SHP77 treated with DMSO at 0.1 percent for 48 hours (cell line): ENCODE measurements at places on chromosomes 5 and 9.

- DNase-seq = no peak
Observed at GRCh38 chr9:83701769-83702168, 6.0 kb downstream of the UBQLN1 start.

DNA sequence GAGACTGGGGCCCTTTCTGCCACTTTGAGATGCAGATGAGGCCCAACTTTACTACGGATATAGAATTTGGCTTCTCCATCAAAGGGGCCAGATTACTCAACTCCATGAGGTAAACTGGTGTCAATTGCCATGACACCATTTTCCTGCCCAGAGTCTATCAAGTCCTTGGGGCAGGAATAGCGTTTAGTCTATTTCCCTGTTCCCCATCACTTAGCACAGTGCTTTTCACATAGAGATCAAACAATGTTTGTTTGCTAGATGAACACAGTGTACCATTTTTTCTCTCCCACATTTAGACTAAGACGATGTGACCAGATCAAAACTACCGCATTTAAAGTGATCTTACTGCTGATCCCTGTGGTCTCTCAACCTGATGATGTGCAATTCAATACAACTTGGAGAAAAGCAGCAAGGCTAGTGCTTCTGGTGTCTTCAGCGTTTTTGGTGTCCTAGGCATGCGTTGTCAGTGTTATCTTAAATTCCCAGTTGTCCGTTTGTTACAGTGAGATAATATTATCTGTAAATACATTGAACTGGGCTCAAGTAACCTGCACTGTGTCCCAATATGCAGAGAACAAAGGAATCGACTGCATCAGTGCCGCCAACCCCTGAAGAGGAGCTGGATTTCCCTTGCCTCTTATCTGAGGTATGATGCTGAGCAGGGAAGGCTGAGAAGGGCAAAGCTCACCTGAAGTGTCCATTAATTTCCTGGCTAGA is 446.2 kb downstream of the PLK2 start:
- no peak for DNase-seq

DNA sequence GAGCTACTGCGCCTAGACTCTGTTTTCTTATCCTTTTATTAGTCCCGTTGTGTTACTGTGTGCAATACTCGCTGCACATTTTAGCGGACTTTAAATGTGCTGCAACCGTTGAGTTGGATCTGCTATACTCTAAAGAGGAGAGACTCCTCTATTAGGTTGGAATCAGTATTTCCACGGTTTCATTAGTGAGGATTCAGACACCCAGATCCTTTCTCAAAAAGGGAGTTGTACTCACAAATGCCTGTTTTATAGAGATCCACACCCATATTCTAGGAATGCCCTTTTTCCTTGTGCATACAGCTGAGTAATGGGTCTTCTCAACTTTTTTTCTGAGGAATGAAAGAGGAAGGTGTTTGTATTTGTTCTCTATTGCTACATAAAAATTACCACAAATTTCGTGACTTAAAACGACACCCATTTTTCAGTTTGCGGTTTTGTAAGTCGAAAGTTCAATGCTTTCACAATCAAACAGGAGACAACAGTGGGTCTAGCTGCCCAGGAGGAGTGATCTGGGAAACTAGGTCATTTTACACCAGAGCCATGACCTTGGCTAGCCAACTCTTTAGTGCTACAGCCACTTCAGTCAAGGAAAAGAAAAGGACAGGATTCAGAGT is 52.8 kb upstream of the SLC44A1 start:
- DNase-seq = no peak

- no peak for DNase-seq
Observed at GRCh38 chr5:10981932-10982331, 220.9 kb upstream of the DAP start.

DNA sequence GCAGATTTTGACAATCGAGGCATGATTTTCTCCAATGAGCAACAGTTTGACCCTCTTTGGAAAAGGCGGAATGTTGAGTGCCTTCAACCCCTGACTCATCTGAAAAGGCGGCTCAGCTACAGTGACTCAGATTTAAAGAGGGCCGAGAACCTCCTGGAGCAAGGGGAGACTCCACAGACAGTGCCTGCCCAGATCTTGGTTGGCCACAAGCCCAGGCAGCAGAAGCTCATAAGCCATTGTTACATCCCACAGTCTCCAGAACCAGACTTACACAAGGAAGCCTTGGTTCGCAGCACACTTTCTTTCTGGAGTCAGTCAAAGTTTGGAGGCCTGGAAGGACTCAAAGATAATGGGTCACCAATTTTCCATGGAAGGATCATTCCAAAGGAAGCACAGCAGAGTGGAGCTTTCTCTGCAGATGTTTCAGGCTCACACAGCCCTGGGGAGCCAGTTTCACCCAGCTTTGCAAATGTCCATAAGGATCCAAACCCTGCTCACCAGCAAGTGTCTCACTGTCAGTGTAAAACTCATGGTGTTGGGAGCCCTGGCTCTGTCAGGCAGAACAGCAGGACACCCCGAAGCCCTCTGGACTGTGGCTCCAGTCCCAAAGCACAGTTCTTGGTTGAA is 13.6 kb downstream of the PTPDC1 start:
- DNase-seq = no peak

- no peak for DNase-seq
Observed at GRCh38 chr5:149962601-149963300, 2.2 kb downstream of the SLC26A2 start.

DNA sequence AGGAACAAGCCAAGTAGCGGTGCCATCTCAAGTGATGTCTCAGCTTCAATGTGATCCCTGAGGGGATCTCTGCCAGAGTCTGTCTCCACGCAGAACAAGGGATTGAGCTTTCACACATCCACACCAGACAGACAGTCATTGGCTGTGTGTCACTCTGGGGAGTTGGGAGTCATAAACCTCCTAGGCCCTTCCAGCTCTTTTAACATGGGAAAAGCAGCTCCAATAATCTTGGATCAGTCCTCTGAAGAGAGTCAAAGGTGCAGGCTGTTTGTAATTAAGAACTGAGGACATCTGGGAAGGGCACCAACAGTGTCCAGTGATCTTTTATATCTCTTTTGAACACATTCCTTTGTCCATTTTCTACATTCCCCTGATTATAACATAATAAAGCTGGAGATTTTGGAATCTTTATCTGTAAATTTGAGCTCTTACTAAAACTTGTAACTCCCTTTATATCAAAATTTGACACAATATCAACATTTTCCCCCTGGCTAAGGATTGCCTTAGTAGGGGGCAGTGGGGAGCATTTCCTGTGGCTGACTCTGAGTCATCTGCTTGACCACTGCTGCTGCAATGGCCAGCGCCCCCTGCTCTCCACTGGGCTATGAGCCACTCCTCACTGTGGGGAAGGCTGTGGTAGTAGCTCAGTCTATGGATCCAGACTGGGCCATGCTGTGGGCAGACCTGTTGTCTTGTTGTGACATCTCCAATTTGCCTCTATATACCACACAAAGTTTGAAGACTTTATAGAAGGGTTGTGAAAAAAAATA is 284.4 kb downstream of the OSTF1 start:
- DNase-seq = no peak

DNA sequence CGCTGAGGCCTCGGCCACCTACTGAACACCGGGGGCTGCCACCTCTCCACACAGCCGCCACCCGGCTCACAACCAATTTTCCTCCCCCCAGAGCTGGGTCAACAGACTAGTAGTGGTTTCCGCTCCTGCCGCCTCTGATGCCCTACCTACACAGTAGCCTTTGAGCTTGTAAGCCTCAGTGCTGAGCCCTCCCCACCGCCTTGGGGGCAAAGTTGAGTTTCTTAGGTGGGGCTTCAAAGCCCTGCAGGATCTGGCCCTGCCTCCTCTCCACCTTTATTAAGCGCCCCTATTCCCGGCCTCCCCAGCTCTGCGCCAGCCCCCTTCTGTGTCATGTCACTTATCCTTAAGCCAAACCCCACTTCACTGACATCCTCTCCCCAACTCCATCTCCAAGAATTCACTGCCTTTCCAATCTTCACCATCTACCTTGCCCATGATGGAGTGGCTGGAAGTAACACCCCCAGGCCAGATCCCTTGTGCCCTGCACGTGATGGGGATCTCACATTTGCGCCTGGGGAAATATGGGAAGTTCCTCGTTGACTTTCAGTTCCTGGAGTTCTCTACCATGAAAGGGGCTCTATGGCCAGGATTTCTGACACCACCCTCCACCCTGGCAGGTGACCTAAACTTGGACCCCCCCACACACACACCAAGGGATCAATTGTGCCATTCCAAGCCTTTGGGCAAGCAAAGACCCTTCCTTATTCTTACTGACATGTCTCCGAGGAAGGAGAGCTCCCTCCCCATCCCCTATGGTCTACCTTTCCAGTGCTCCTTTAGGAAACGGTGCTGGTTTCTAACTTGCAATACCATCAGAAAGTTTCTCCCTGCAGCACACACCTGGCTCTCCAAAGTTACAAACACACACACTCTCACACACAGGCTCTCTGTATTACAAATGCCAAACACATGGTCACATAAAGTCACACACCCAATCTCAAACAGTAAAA is 2.7 kb upstream of the CNTFR start:
- DNase-seq = no peak

- DNase-seq = no peak
Observed at GRCh38 chr9:92424340-92424739, at the start of gene OMD. OMD (minus strand) TSS chr9:92424471; CDS start chr9:92417558, 6,913 bp downstream.

DNA sequence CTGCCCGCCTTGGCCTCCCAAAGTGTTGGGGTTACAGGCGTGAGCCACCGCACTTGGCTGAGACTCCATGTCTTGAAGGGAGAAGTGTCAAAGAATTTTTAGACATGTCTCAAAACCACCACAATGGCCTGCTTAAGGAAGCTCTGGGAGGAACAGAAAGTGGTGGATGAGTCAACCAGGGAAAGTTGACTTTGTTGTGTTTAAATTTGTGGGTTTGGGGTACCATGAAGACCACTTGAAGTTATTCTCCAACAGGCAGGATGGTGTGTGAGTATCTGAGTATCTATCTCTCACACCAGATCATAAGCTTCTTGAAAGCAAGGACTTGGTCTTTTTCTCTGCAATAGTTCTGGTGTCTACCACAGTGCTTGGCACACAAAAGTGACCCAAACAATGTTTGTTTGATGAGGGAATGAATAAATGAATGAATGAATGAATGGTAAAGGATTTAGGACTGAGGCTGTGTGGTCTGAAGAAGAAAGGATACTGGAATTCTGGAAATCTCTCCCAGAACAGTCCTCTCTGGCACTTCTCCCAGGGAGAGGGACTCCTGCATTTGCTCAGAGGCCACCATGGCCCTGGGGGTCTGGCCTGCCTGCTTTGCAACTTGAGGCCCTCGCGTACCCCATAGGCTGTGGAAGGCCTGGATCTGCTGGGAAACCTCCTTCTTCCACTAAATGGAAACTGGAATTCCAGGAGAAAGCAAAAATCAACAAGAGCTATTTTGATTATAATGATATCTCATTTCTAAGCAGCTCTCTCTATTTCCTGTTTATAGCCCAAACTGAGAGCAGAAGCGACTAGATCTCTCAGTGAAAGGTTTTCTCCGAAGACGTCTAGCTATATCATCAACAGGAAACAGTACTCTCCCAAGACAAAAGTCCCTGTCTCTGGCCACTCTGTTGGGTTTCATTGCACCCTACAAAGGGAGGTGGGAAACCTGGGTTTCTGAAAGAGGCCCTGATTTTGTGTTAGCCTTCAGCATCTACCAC is 187.9 kb downstream of the PALM2AKAP2 start:
- DNase-seq = no peak

GRCh38 chr5:133936651-133937015 is 31.8 kb downstream of the C5orf15 start:
- DNase-seq = no peak

DNA sequence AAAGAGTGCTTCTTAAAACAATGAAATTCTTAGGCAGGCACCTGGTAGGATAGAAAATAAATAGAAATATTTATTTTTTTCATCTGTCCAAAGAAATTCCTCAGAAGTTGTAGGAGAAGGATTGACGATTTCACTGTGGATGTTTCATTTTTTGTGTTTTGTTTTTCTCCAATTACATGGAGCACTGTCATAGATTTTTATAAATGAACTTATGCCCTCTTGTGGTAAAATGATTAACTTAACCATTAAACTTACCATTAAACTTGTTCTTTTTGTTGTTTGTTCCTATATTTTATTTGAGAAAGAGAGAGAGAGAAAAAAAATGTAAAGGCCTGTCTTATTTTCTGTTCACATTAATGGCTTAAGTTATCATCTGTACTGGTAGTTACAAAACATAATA is 339.2 kb downstream of the PRR16 start:
- DNase-seq = no peak

- DNase-seq = no peak
Observed at GRCh38 chr5:60846298-60846697, 2.2 kb upstream of the ELOVL7 start.

GRCh38 chr5:44358421-44358820 is 30.8 kb downstream of the FGF10 start:
- DNase-seq = no peak

DNA sequence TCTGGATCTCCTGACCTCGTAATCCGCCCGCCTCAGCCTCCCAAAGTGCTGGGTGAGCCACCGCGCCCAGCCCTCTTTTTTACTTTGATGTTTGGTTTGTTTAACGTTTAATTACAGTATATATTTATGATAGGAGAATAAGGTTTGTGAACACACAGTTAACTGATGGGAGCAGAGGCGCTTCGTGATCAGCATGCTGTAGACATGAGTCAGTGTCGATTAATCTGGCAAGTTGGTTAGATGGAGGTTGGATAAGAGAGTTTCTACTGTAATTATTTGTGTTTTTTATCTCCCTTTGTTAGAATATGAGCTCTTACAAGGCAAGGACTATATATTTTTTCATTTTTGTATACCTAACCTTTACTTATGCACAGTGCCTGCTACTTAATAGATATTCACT is 14.3 kb downstream of the ATG10 start:
- no peak for DNase-seq

DNA sequence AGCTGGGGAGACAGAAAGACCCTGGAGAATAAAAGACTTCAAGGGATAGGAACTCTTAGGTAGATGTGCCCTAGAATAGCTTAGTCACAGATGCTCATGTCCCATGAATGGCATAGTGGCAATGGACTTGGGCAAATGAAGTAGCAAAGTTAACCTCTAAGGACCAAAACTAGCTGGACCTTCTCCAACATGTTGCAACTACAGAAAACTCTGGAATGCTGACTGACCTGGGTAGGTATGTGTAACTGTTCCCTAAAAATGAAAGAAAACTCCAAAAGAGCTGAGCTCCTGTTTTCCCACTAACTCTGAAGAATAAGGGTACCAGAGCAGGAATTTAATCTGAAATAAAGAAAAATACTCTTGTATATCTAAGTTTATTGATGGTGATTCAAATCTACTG is 12.5 kb upstream of the LPAR1 start:
- no peak for DNase-seq

- DNase-seq = no peak
Observed at GRCh38 chr5:112668016-112668415, 69.7 kb upstream of the APC start.
